GM20000 (cell line): ENCODE measurements at places on chromosomes 7 and 10.
A peak's percentile ranks its signal among the peaks of the same experiment; 100 is the strongest.

DNA sequence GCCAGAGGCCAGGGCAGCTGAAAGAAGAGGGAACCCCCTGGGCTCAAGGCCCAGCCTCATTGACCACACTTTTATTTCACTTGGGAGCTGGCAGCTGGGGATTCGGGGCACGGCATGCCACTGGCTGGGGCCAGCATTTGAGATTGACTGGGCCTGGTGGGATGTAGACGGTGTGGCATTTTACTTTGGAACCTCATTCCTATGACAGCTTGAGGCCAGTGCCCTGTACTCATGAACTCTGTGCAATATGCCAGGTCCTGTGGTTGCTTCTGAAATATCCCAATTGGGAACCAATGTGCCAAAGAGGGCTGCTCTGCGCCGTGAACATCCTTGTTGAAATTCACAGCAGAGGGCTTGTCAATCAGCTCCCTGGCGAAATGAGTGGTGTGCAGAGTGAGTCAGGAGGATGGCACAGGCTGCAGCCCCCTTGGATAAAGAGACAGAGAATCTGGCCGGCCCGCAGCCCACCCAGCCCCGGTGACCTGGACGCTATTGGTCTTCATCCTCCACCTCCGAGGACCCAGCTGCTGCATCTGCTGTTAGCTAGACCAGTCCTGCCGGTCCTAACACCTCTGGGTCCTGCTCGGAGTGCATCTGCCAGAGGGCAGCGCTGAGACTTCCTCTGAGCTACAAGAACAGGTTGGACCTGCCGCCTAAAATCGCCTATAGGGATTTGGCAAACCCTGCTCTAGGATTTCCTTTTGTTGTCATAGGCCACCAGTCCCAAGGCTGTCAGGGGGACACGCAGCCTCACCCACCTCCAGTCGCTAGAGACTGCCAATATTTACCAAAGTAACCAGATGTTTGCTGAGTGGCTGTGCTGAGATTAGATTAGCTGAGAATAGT is 58.0 kb downstream of the PRKAG2 start:
- no peak for DNase-seq

GRCh38 chr7:45162943-45163691 is 5.5 kb downstream of the RAMP3 start:
- DNase-seq: no peak

GRCh38 chr10:60846173-60846572 is 67.9 kb downstream of the CDK1 start:
- DNase-seq: no peak

- no peak for DNase-seq
Observed at GRCh38 chr10:78927257-78927995, 141.3 kb upstream of the ZMIZ1 start.

DNA sequence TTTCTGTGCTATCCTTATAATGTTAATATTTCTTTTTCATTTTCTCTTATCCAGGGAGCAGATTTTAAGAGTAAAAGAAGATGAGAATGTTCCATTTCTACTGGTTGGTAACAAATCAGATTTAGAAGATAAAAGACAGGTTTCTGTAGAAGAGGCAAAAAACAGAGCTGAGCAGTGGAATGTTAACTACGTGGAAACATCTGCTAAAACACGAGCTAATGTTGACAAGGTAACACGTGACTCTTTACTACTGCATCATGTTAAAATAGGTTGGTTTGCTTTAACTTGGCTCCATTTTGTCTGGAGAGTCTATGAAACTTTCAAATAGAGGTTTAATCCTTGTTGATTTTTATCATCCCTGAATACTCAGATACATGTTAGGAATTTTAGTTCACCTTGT is 73.3 kb downstream of the RALA start:
- DNase-seq: no peak

- no peak for DNase-seq
Observed at GRCh38 chr7:146892151-146892550, 775.5 kb downstream of the CNTNAP2 start.

DNA sequence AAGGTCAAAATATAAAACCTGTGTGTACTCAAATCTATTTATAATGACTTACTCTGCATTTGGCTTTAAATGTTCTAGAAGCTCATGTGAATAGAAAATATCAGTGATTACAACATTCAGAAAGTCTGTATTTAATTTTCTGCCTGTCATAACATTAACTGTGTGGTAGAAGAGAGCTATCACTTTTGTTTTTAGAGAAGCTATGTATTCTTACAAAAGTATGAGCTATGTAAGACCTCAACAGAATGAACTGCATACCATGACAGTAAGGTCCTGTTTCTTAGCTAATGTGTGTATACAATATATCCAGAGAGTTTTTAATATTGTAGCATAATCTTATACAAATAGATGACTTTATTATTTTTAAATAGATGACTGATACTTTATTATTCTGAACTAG is 61.5 kb downstream of the PTN start:
- DNase-seq: no peak

DNA sequence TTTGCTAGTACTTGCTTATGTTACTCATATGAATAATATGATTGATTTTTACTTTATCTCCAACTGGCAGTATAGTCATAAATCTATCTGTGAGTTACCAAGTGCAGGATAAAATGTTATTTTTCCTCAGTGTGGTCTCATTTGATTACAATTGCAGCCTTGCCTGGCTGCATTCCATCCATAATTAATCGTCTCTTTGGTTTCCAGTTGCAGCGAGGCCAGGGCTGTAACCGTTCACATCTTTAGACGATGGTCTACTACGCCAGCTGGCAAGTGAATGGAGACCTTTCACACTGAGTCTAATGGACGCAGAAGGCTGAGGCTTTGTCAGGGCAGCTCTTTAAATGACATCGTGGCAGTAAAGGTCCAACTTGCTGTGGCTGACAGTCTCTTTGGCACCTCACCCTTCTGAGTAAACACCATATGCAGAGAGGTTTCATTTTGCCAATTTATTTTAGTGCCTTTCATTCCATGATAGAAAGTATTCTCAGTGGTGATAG is 84.0 kb downstream of the ARL4A start:
- DNase-seq: no peak

GRCh38 chr7:137606061-137606674 is 240.6 kb downstream of the DGKI start:
- no peak for DNase-seq

- no peak for DNase-seq
Observed at GRCh38 chr7:3005257-3005656, 38.4 kb downstream of the CARD11 start.

DNA sequence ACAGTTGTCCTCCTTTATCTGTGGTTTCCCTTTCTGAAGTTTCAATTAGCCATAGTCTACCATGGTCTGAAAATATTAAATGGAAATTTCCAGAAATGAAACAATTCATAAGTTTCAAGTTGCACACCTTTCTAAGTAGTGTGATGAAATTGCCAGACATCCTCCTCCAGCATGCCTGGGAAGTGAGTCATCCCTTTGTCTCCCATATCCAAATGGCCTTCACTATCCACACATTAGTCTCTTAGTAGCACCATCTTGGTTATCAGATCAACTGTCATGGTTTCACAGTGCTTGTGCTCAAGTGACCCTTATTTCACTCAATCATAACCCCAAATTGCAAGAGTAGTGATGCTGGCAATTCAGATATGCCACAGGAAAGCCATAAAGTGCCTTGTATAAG is 83.4 kb upstream of the PPP1R9A start:
- no peak for DNase-seq

DNA sequence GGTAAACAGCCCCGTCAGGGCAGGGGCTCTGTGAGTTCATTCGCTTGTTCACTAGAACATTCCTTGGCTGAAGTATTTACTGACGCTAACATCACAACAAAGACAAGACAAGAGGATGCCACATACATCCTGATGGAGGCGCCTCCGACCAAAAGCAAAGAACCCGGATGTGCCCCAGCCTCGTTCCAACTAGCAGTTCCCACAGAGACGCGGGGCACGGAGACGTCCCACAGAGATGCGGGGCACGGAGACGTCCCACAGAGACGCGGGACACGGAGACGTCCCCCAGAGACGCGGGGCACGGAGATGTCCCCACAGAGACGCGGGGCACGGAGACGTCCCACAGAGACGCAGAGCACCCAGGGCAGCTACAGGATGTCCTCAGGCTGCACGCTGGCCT is 35.4 kb upstream of the CFAP46 start:
- no peak for DNase-seq

DNA sequence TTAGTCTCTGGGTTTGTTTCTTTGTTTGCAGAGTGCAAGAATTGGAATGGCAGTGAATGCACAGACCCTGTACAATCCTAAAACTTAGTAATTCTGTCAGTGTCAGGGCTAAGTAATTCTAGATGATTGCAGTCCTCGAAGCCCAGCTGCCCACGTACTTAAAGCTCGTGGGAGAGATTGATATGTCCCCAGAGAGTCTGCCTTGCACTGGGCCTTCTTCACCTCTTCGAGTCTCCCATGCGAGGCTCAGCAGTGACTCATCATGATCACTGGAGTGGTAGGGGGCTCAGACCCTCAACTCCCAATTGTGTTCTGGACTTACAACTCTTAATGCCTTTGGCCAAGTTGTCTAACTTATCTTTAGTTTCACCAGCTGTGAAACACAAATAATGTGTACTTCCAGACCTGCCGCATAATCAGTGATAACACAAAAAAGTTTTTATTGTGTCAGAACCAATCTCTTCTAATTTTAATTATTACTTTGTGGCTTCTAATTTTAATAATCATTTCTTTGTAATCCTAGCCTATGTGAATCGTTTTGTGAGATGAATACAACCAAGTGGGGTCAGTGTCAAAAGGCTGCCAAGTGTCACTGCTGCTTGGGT is 345.6 kb upstream of the LRGUK start:
- no peak for DNase-seq

DNA sequence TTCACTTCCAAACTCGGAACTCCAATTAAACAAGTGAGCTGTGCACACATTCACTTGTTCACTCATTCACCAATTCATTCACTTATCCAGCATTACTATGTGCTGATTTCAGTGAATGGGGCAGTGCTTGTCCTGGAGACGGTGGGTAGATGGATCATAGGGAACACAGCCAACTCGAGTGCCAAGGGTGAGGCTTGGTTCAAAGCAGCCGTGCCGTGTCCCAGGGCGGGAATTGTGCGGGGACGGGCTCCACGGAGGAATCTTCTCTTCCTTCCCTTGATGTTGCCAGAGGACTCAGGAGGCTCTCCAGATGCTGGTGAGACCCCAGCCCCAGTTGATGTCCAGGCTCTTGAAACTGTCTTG is 2.9 kb downstream of the SH2D4B start:
- DNase-seq: no peak

DNA sequence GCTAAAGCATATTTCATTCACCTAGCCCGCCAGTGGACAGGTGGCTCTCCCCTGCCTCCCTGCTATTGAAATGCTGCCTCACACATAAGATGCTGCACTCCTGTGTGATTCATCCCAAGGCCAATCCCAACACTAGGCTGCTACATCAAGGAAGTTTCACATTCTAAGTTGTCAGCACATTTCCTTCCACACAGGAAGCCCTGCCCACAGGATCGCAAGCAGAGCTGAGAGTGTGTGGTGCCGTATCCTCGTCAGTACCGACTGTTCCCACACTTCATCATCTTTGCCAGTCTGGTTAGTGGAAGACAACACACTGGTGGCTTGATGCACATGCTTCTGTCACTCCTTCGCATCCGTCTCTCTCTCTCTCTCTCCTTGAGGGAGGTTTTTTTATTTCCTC is 194.3 kb upstream of the PPP2R2D start:
- DNase-seq: no peak

GRCh38 chr10:98172073-98172472 is 37.6 kb downstream of the R3HCC1L start:
- no peak for DNase-seq

DNA sequence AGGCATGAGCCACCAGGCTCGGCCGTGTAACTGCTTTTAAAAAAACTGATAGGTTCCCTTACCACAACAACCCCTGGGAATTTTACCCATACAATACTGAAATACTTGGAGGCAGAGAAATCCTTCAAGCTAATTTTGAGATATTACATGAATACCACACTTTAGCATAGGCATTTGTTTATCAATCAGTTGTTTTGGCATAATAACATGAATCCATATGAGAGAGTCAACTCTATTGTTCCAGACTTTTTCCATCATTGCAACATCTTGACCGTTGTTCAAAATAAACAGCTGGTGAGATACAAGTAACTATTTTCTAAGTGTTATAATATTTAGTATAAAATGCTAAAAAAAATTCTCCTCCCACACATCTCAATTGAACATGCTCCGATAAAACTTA is 36.8 kb downstream of the LAMB4 start:
- no peak for DNase-seq

DNA sequence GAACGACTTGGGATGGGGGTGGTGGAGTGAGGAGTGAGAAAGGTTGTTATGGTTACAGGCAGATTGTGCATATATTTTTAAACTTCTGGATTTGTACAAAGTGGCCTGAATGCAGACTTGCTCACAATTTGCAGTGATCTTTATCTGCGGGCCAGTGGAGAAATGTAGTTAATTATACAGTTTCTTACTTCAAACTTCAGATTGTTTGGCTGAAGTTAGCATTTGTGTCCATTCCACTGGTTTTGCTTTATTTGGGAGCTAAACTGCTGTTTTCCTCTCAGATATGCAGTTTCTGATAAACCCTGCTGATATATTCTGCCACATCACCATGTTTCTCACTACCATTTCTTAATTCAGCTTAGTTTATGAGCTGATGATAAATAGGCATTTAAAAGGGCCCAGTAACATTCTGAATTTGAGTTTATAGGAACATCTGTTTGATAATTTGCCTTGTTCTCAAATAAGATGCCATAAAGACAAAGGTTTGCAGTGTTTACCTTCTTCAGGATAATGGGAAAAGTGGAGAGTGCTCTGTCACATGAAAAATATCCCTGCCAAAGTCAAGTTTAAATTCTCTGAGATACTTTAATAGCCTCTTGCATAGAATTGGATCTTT is 170.1 kb downstream of the ST7 start:
- no peak for DNase-seq

- DNase-seq: no peak
Observed at GRCh38 chr10:131644864-131645658, 255.7 kb upstream of the PPP2R2D start.

GRCh38 chr7:114531326-114531725 is 116.7 kb downstream of the FOXP2 start:
- no peak for DNase-seq

- DNase-seq: no peak
Observed at GRCh38 chr7:8161364-8161828, 100.6 kb downstream of the ICA1 start.

GRCh38 chr7:138478499-138478908 is 18.4 kb downstream of the TRIM24 start:
- DNase-seq: peak; percentile 19

DNA sequence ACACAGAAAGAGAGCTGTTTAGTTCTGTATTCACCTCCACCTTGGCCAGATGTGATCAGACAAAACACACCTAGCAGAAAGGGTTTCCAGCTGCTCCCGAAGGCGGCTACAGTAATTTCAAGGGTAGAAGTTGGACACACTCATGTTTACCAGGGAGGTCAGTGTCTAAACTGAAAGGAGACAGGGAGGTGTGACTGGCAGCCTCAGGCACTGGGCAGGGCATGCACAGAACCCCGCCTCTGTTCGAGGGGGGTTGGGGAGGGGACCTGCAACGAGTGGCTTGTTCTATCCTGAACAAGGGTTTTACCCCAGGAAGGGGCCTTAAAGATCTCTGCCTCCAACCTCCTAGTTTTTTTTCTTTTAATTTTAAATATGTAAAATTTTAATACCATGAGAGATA is 49.6 kb downstream of the BPGM start:
- no peak for DNase-seq
